ENCODE measurements at places on chromosomes 6 and 20.

DNA sequence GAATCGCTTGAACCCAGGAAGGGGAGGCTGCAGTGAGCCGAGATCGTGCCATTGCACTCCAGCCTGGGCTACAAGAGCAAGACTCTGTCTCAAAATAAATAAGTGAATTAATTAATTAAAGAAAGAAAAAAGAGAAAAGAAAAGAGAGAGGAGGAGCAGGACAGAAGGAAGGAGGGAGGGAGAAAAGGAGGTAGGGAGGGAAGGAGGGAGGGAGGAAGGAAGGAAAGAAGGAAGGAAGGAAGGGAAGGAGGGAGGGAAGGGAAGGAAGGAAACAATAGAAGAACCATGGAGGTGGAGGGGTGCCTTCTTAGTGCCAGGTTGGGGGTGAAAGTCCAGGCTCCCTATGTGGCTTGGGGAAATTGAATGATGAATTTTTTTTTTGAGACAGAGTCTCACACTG is 6.5 kb upstream of the AHCY start:
- no peak for DNase-seq

DNA sequence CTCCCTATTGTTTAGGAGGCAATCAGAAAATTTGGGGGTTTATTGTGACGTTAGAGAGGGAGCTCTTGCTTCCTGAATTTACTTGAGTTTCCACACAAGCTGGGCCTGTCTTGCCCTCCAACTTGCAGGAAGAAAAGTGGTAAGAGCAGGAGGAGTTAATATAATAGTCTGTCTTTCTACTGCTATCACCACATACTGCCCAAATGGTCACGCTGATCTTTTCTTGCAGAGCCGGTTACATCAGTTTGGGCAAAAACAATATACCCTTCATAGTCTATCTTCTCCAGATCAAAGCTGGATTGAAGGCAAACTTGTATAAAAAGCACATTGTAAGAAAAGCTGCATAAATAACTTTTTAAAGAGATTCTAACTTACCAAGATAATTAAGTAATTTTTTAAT is 46.3 kb upstream of the ECHDC1 start:
- DNase-seq = no peak

GRCh38 chr6:7727946-7728854 is 2.3 kb downstream of the BMP6 start:
- DNase-seq = no peak

GRCh38 chr6:37990762-37991525 is 171.4 kb downstream of the ZFAND3 start:
- no peak for DNase-seq

GRCh38 chr6:54076159-54076789 is 35.0 kb upstream of the MLIP start:
- DNase-seq = no peak

- DNase-seq = no peak
Measured at GRCh38 chr6:30964075-30964474, 19.4 kb upstream of the MUC21 start.

GRCh38 chr6:1917626-1918371 is 308.1 kb downstream of the FOXC1 start:
- DNase-seq = no peak

GRCh38 chr6:7786214-7786661 is 60.3 kb downstream of the BMP6 start:
- no peak for DNase-seq

GRCh38 chr20:24693466-24694156 is 224.2 kb downstream of the SYNDIG1 start:
- no peak for DNase-seq

DNA sequence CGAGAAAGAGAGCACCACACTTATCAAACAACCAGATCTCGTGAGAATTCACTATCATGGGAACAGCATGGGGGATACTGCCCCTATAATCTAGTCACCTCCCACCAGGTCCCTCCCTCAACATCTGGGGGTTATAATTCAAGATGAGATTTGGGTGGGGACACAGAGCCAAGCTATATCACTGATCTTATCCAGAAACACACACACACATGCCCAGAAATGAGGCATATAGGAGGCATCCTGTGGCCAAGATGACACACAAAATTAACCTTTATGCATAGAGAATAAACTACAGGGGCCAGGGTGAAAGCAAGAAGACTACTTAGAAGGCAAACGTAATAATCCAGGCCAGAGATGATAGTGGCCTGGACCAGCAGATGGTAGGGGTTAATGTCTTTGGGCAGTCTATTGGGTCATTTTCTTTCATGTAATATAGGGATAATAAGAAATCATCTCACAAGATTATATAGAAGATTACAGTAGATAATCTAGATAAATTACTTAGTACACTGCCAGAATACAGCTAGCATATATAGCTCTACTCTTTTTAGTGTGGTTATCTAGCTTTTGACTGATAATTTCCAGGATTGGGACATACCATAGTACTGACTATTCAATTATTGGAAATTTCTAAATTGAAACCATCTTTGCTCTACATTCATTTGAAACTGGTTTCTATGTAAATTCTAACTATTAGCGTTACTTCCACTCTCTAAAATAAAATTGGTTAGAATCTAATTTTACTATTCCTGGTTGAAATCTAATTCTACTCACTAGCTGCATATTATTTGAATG is 20.0 kb downstream of the RNF144B start:
- no peak for DNase-seq

- DNase-seq = no peak
Measured at GRCh38 chr20:60993433-60994044, 258.5 kb upstream of the CDH4 start.

- no peak for DNase-seq
Measured at GRCh38 chr6:169825558-169826225, 74.3 kb downstream of the ERMARD start.

DNA sequence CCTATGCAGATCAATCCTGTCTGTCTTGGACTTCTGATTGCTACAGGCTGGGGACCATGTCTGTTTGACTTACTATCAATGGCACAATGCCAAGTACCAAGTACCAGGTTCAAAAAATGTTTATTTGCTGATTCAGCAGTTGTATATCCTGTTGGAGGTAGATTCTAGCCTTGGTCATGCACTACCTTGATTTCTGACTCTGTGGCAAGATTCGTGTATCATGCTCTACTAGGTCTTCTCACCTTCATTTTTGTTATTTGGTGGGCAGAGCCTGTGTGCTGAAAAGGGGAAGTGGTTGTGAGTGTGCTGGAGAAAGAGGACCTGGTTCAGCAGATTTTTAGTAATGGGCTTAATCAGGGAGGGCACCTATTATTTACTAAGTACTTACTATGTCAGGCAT is 192.4 kb upstream of the MYLIP start:
- DNase-seq = peak; percentile 40

DNA sequence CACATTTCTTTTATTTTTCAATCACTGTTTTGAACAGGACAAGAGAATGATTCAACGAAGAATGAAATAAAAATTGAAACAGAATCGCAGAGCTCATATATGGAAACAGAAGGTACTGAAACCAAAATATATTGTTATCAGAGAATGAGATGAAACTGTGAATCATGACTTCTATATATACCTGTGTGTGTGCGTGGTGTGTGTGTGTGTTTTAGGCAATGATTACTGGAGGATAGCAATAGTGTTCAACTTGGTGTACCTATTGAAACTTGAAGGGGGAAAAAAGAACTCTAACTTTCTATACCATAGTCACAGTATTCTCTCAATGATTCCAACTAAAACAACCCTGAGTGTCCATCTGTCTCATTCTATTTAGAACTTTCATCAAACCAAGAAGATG is 586.6 kb downstream of the KIF16B start:
- DNase-seq = no peak

- no peak for DNase-seq
Measured at GRCh38 chr20:24683676-24684075, 214.2 kb downstream of the SYNDIG1 start.

- no peak for DNase-seq
Measured at GRCh38 chr20:61205769-61206168, 46.3 kb upstream of the CDH4 start.

DNA sequence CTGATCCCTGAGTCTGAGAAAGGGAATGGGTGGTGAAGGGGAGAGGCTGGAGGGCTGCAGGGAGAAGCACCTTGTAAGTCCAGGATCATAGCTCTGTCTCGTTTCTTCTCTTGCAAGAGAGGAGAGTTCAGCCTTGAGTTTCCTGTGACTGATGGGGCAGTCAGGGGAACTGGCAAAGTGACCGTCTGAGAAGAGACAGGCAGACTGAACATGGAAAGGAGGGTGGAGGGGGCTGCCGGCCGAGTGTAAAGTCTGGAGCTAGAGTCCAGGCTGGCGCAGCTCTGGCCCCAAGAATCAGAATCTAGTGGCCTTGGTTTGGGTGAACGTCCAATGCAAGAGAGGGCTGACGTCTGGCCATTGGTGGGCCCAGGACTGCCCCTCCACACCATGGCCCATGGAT is 72.5 kb downstream of the TCP11 start:
- no peak for DNase-seq

GRCh38 chr6:12163149-12163548 is 127.0 kb upstream of the EDN1 start:
- peak; percentile 64 for DNase-seq

DNA sequence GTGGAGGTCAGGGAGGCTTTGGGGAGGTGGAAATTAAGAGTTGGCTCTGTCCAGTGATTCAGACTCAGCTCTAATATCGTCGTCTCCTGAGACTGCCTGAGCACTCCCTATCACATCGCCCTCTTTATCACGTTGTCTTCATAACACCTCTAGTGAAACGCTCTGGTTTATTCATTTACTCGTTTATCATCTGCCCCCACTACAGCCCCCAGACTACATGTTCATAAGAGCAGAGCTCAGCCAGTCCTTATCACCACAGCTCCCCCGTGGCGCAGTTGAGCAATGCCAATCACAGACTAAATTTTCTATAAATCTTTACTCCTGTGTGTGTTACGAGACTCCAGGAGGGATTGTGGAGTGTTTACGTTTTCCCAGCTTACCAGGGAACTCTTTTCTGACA is 316.2 kb downstream of the ADGRB3 start:
- DNase-seq = no peak

- no peak for DNase-seq
Measured at GRCh38 chr6:11606332-11606731, 68.8 kb downstream of the TMEM170B start.

- no peak for DNase-seq
Measured at GRCh38 chr6:6795393-6795792, 206.9 kb downstream of the LY86 start.

GRCh38 chr20:40510622-40511021 is 178.4 kb downstream of the MAFB start:
- no peak for DNase-seq

DNA sequence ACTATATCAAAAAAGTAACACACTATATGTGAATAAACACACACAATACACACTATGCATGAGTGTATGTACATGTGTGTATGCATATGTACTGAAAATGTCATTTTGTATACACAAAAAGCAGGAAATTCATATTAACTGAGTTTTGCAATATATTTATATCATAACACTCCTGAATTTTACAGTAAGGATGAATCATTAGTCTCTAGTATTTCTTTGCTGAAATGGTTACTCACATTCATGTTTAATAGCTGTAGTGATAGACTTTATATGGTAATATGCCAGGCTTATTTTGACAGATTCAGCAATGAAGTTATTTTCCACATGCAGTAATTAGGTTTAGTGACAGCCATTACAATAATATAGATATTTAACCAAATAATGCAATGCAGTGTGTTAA is 1216.2 kb upstream of the CITED2 start:
- no peak for DNase-seq

- peak; percentile 79 for DNase-seq
Measured at GRCh38 chr6:131917318-131917717, 33.9 kb downstream of the CCN2 start.

DNA sequence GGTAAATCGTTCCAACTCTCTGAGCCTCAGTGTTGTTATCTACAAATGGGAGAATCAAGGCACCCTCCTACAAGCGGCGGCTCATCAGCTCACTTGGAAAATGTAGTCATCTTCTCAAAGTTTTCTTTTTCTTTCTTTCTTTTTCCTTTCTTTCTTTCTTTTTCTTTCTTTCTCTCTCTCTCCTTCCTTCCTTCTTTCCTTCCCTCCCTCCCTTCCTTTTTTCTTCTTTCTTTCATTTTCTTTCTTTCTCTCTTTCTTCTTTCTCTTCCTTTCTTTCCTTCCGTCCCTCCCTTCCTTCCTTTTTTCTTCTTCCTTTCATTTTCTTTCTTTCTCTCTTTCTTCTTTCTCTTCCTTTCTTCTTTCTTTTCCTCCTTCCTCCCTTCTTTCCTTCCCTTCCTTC is 55.0 kb upstream of the TGM3 start:
- no peak for DNase-seq

GRCh38 chr20:44887466-44887865 is 2.0 kb downstream of the YWHAB start:
- no peak for DNase-seq

DNA sequence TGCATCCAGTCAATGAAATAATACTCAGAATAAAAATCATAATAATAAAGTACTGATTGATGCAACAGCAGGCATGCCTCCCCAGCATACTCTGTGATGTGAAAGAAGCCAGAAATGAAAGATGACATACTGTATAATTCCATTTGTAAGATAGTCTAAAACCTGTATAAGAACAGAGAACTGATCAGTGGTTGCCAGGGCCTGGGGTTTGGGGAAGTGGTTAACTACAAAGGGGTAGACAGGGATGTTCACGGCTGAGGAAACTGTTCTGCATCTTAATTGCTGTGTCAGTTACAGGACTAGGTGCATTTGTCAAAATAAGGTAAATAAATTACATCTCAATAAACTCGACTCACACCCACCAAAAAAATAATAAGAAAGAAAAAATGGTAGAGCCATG is 81.3 kb upstream of the BMP2 start:
- no peak for DNase-seq

DNA sequence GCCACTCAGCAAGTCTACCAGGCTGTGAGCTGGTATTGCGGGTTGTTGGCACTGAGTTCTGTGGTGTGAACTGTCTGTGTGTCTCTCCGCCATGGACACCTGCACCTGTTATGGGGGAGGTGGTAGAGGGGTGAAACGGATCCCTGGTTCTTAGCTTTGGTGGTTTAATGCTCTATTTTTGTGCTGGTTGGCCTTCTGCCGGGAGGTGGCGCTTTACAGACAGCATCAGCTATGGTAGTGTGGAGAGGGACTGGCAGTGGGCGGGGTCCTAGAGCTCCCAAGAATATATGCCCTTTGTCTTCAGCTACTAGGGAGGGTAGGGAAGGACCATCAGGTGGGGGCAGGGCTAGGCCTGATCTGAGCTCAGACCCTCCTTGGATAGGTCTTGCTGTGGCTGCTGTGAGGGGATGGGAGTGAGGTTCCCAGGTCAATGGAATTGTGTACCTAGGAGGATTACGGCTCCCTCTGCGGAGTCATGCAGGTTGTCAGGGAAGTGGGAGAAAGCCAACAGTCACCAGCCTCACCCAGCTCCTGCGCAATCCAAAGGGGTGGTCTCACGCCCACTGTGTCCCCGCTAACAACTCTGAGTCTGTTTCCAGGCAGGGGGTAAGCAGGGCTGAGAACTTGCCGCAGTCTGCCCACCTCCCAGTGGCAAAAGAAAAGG is 154.3 kb downstream of the CCDC170 start:
- no peak for DNase-seq

DNA sequence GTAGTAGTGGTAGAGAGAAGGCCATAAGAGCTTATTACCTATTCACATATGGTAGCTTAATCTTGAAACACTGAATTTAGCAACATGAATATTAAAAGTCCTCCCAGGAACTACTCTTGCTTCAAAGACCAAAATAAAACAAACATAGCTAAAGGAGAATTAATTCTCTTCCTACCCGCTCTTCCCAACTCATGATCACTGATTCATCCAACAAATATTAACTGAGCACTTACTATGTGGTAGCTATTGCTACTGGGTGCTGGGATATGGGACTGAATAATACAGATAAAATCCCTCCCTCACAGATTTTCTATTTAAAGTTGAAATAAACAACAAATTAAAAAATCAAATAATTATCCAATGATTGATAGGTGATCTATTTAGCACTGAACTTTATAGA is 287.1 kb downstream of the BTBD9 start:
- no peak for DNase-seq

GRCh38 chr20:9253006-9253539 is 184.2 kb downstream of the PLCB4 start:
- DNase-seq = no peak

Measured in GDM1 (cell line).